Activated T-helper 1 cell treated with anti-CD3 and anti-CD28 coated beads, Interleukin-12 subunit alpha, Interleukin-12 subunit beta, Interleukin-2, Interleukin-4 antibody, amounts not matched to agents 30 ng/mL and 10 ng/mL and 1 ng/mL, durations not matched to agents 14 hours and 24 hours and 36 hours (primary cell): ENCODE measurements at places on chromosomes 11 and 22.

DNA sequence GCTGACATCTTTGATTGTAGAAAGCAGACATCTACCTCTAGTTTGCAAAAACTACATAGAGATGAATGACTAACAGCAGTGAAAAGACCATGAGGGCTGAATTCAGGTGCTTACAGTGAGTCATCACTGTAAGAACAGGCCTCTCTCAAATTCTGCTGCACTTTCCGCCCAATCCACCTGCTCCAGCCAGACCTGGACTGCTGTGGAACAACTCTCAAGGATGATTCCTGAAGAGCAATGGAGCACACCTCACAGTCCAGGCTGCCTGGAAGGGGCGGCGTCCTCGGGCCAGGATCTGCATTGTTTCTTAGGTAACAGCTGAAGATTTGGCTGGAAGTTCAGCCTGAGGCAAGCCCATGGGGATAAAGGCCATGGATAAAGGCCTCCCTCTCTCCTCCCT, 15.1 kb downstream of the APOL2 start:
- H3K27ac ChIP-seq = no peak overlapping the region
- H3K27me3 ChIP-seq = peaks cover 3% of the 10 kb centered on the region
- H3K4me1 ChIP-seq = peaks cover 6% of the 10 kb centered on the region
- H3K4me3 ChIP-seq = no peak overlapping the region
- H3K36me3 ChIP-seq = peaks cover 40% of the 10 kb centered on the region
- DNase-seq = no peak

DNA sequence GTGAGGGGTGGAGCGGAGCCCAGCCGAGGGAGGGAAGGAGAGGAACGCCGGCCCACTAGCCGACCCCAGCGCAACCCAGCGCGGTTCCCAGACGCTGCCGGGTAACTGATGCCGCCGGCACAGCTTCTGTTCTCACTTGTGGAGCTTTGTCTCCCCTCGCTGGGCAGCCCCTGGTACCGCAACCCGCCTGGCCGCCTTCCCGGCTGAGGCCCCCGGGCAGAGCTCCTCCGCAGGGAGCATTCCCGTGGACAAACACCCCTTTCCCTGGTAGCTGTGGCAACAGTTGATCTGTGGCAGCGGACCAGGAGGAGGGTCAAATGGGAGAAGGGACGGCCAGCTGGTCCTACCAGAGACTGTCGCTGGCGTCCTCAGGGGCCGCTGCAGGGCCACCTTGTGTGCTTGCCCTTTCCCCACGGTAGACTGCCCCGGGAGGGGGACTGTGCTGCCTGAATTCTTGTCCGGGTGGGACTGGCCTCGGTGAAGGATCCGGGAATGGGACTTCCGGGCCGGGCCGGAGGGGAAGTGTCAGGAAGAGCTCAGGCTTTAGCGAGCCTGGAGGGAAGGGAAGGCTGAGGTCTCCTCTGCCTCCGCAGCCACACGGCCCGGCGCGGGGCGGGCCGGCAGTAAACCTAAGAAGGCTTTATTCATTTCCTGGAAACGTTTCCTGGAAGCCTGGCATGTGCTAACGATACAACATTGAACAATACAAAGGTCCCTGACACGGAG, 468.0 kb downstream of the OPCML start:
- no peak for DNase-seq
- H3K4me1 ChIP-seq = peaks cover 5% of the 10 kb centered on the region
- H3K36me3 ChIP-seq = no peaks in the 10 kb centered on the region
- H3K27ac ChIP-seq = no peak overlapping the region
- peaks cover 10% of the 10 kb centered on the region for H3K27me3 ChIP-seq
- H3K4me3 ChIP-seq = no peak overlapping the region

DNA sequence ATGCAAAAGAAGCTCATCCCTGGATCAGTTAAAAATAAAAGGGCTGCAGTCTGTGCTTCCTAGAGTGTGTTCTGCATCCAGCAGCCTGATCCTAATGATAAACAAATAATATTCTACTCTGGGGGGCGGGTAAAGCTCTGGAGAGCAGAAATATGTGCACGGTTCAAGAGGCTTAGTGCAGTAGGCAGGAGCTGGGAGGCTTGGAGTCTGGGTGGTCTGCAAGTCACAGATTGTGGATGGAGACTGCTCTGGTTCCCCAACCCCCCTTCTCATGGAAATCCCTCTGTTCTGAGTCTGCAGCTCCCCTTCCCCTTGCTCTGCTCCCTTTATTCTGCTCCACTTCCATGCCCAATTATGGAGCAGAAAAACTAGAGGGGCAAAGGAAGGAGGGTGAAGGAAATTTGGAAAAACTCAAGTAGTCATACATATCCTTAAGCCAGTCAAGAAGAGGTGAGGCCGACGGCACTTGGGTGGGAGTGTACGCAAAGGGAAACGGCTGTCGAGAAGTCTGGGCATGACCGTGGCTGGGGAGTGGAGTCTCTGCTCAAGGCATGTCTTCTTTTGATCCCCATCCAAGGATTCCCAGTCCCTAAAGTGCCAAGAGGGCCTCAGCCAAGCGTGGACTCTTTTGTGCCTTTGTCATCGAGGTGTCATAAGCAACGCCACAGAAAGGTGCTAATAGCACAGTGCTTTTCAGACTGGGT, 16.3 kb upstream of the CLMP start:
- H3K36me3 ChIP-seq = no peaks in the 10 kb centered on the region
- H3K27me3 ChIP-seq = peaks cover 62% of the 10 kb centered on the region
- no peak overlapping the region for H3K4me3 ChIP-seq
- no peak for DNase-seq
- H3K4me1 ChIP-seq = no peaks in the 10 kb centered on the region
- H3K27ac ChIP-seq = no peak overlapping the region

DNA sequence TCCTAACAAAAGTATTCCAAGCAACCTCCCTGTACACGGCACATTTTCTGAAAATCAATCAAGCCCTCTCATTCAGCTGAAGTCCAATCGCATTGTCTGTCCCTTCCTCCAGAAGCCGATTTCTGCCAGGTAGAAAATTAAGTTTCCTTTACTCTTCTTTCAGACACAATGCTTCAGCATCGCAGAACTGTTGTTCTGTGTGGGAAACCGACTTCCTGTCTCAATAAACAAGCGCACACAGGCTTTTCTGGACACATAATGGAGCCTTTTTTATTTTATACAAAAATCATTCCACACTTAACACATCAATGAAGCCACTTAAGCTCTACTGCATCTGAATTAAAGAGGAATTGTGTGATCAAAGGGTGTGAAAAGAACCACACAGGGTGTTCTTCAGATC, 75.6 kb downstream of the BLID start:
- no peaks in the 10 kb centered on the region for H3K36me3 ChIP-seq
- DNase-seq = no peak
- no peak overlapping the region for H3K27ac ChIP-seq
- no peak overlapping the region for H3K4me3 ChIP-seq
- H3K4me1 ChIP-seq = no peaks in the 10 kb centered on the region
- no peaks in the 10 kb centered on the region for H3K27me3 ChIP-seq

GRCh38 chr11:20327377-20327935, 36.1 kb upstream of the HTATIP2 start:
- no peak overlapping the region for H3K4me3 ChIP-seq
- H3K4me1 ChIP-seq = no peaks in the 10 kb centered on the region
- peaks cover 5% of the 10 kb centered on the region for H3K27me3 ChIP-seq
- no peak for DNase-seq
- H3K36me3 ChIP-seq = no peaks in the 10 kb centered on the region

DNA sequence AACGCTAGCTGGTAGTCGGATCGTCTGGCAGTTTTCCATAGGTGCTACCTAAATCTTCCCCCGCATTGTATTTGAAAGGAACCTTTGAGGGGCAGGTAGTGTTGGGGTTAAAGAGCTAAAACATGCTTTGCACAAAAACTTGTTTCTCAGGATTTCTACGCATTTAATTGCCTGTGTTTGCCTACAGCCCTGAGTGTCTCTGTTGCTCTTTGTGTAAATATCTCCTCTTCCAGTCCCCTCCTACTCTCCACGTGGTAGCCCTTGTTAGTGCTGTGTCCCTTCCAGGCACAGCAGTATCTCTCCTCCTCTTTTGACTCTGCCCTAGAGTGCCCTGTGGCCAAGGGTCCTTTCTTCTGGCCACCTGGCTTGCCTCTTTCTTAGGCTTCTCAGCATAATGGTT, 81.7 kb downstream of the BARX2 start:
- H3K27ac ChIP-seq = no peak overlapping the region
- H3K4me3 ChIP-seq = no peak overlapping the region
- H3K4me1 ChIP-seq = no peaks in the 10 kb centered on the region
- no peaks in the 10 kb centered on the region for H3K36me3 ChIP-seq
- no peak for DNase-seq

DNA sequence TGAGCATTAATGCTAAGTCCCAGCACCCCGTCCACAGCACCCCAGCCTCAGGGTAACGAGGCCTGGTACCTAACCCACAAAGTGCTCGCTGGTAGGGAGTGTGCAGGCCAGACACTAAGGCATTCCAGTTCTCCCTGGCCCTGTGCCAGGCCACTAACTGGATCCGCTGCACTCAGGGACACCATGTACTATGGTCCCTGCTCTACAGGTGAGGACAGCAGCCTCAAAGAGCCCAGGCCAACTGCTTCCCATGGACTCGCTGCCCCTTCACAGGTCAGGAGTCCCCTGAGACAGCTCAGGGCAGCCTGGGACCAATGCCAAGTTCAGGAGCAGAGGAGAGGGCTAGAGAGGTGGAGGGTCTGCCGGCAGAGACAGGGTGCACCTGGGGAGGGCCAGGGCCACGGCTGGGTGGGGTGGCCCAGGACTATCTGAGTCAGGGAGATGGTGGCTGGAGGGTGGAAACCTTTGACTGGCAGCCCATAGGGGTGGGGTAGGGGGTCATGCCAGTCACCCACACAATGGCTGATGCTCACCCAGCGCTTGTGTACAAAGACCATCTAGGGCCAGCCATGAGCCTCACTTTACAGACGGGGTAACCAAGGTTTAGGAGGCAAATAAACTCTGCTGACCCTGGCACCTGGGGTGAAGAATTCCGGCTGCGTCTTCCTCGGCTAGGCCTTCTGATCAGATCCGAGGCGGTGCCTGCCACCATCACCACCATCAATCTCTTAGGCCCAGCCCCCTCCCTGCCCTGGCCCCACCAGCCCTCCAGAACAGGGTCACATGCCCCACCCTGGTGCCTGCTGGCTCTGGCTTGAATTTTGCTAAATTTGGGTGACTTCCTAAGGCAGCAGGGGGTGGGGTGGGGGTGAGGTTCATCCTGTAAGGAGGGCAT, 5.6 kb downstream of the OSBPL5 start:
- no peak overlapping the region for H3K4me3 ChIP-seq
- peaks cover 22% of the 10 kb centered on the region for H3K27me3 ChIP-seq
- no peak overlapping the region for H3K27ac ChIP-seq
- DNase-seq = no peak
- H3K4me1 ChIP-seq = no peaks in the 10 kb centered on the region

DNA sequence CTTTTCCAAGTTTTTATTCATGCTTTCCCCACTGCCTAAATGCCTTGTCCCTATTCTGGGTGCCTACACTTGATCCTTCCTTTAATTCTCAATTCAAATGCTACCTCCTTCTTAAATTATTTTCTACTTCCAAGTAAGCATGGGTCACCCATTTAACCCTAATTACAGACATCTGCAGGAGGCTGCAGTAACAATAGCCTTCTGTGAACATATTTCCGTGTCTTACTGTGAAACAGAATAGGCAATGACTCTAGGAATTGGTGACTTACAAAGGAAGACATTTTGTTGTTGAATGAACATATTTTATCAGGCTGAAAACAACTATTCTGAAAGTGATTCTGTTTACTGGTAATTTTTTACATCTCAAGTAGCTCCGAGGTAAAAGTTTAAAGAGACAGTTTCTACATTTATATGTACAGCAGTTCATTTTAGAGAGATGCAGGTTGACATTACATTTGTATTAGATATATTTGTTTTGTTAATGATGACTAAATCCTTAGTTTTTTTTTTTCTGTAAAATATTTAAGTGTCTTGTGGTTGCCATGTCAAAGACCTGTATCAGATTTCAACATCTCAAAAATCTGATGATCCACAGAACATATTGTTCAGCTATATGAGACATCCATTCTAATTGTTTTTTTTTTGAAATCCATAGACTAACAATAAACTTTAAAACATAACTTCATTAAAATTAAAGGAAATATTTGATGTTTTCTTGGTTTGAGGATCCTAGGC, 316.8 kb downstream of the CASP12 start:
- DNase-seq = no peak
- H3K4me1 ChIP-seq = no peaks in the 10 kb centered on the region
- no peaks in the 10 kb centered on the region for H3K36me3 ChIP-seq
- H3K27ac ChIP-seq = no peak overlapping the region

DNA sequence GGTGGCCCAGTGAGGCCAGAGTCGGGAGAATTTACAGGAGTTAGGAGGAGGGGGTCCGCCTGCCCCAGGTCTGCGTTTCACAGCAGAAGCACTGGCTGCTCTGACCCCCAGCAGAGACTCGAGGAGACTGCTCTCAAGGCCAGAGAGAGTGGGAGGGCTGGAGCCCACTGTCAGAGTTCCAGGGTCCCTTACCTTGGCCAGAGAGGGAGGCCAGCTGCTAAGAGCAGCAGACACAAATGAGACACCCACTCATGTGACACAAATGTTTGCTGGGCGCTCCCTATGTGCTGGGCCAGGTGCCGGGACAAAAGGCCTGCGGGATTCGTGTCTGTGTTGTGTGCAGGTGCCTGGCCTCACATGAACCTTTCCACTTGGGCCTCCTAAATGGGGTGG, 2.8 kb upstream of the TNFRSF13C start:
- no peak for DNase-seq
- H3K27ac ChIP-seq = peak overlapping the region; percentile 18
- H3K4me1 ChIP-seq = peaks cover 14% of the 10 kb centered on the region
- H3K4me3 ChIP-seq = no peak overlapping the region
- no peaks in the 10 kb centered on the region for H3K36me3 ChIP-seq

- no peaks in the 10 kb centered on the region for H3K36me3 ChIP-seq
- no peak for DNase-seq
- H3K27ac ChIP-seq = no peak overlapping the region
- H3K4me3 ChIP-seq = no peak overlapping the region
Measured at GRCh38 chr11:29306527-29306926, 710.3 kb downstream of the KCNA4 start.

DNA sequence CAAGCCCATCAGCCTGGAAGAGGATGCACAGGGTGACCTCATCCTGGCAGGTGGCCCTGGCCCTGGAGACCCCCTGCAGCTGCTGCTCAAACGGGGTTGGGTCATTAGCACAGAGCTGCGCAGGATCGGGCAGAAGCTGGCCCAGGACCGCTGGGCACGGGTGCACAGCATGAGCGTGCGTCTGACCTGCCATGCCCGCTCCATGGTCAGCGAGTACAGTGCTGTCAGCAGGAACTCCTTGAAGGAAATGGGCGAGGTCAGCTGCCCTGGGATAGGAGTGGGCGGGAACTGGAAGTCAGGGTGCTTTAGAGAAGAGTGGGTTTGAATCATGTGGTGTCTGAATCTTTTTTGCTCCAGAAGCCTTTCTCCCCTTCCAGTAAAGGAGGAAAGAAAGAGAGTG, 61.1 kb downstream of the INSC start:
- H3K36me3 ChIP-seq = no peaks in the 10 kb centered on the region
- H3K4me3 ChIP-seq = no peak overlapping the region
- no peak overlapping the region for H3K27ac ChIP-seq
